ENCODE measurements at places on chromosomes 6 and 20.
A peak's percentile ranks its signal among the peaks of the same experiment; 100 is the strongest.

- H3K27ac ChIP-seq, result no peak overlapping the region
- H3K4me1 ChIP-seq, result peaks cover 41% of the 10 kb centered on the region
- no peaks in the 10 kb centered on the region for H3K27me3 ChIP-seq
- DNase-seq, result no peak
- no peaks in the 10 kb centered on the region for H3K36me3 ChIP-seq
Measured at GRCh38 chr6:158028876-158029275, 47.2 kb downstream of the SYNJ2 start.

GRCh38 chr6:148112851-148113319, 229.8 kb upstream of the SASH1 start:
- no peak overlapping the region for H3K4me3 ChIP-seq
- no peak for DNase-seq
- H3K27me3 ChIP-seq, result no peaks in the 10 kb centered on the region
- H3K4me1 ChIP-seq, result no peaks in the 10 kb centered on the region
- no peak overlapping the region for H3K27ac ChIP-seq

DNA sequence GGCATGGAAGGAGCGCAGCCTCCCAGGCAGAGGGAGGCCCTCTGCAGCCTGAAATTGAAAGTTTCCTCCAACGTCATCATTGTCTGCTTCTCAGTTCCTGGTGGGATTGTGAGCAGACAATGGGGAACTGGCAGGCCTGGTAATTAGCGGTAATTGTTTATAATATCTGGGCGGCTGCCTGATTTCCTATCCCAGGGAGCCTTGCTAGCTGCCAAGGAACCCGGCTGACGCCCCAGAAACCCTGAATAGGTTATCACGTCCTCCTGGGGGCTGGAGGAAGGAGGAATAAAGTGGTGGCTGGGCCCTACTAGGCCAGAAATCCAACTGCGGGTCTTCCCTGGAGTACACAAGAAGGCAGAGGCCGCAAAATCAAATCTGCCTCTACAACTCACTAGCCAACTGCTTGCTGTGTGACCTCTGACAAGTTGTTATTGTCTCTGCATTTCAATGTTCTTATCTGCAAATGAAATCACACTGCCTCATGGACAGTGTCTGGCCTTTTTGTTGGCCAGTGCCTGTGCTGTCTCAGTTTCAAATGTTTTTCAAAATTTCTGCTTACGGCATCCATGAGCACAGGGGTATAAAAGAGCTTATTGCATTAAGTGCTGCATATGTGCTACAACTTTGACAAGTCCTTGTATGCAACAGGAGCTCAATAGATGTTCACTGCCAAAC, 16.9 kb downstream of the KCNK15 start:
- DNase-seq, result no peak
- no peak overlapping the region for H3K4me3 ChIP-seq

DNA sequence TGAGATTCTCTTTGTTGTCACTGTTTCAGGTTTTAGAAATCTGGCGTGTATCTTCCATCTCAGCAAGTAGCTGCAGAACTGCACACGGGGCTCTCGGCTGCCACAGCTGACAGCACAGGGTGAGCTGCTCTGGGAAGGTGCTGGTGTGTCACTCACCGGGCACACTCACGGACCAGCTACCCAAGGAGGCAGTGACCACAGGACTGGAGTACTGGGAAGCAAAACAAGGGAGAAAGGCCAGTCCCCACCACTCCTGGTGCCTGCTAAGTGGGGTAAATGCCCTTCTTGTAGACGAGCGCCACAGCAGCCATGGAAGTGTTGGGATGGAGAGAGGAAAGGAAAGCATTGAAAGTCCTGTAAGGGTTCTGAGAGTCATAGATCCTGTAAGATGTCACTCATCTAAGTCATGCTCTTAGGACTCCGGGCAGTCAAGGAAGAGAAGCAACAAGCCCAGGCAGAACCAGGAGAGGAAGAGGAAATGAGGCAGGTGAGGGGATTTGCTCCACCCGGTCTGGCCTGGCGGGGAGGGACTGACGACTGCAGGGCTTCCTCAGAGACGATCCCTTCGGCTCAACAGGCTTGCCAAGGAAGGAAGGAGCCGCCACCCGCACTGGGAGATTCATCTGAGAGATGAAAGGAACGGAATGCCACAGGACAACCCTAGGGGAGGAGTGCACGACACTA, 48.1 kb downstream of the PRDM1 start:
- H3K36me3 ChIP-seq, result no peaks in the 10 kb centered on the region
- H3K4me3 ChIP-seq, result no peak overlapping the region
- no peak for DNase-seq
- no peaks in the 10 kb centered on the region for H3K4me1 ChIP-seq
- no peaks in the 10 kb centered on the region for H3K27me3 ChIP-seq

DNA sequence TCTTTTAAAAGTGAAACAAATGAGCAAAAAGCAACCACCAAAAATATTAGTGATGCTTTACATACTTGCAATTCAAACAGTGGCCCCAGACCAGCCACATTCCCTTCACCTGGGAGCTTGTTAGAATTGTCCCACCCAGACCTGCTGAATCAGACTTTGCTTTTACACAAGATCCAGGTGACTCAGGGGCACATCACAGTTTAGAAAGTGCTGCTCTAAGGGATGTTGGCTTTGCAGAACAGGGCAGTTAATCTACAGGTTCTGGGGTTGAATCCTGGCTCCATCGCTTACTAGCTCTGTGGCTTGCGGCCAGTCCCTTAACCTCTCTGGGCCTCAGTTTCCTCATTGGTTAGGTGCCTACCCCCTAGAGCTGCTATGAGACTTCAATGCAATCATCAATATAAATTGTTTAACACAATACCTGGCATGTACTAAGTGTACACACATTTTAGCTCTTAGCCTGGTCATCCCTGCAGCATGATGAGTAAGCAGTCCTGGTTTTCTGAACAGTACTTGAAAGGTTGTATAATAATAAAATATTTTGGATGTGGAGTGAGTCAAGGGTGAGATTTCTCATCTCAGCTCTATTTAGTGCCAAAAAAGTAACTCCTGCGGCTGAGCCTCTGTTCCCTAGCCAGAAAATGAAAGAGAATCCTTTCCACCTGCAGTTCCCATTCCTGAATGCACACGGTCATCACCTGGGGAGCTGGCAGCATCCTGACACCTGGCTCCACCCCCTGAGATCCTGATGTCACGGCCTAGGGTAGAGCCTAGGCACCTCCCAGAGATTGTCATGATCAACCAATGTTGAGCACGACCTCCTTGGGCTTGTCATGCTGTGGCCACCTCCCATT, 162.7 kb downstream of the ANKRD60 start:
- DNase-seq, result no peak
- no peak overlapping the region for H3K27ac ChIP-seq
- H3K27me3 ChIP-seq, result no peaks in the 10 kb centered on the region

DNA sequence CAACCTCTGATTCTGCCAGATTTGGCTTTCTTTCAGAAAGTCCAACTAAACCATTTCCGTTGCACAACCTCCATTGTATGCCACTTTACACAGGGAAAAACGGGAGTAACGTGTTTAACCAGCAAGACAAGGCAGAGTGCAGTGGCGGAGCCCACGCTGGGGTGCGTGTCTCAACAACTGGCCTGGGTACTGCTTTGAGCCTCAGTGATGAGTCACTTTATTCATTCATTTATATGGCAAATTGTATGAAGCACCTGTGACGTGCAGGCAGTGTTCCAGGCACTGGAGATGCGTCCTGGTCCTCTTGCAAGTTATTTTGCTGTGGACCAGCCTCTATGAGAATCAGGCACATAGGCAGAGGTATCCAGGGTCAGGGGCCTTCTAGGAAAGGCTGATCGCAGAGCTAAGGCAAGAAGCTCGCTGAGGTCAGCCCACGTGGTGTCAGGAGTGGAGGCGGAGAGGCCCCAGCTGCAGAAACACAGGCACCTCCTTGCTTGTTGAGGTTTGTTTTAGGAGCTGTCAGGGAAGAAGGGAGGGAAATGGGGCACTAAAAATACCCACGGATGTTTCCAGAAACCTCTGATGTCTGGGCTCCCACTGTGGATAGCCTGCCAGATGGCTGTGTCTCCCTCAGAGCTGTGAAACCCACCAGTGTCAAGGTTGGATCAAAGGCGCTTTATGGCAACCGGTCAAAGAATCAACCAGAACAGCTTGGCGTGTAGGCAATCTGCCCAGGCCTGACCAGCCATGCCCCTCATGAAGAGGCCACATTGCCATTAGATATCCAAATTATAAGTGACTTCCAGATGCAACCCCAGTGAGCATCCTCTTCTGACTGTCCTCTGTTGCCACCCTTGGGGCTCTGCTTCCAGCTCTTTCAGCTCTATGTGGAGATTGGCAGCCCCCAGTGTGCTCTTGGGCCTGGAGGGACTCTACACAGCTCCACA, 157.2 kb downstream of the CD83 start:
- H3K27me3 ChIP-seq, result no peaks in the 10 kb centered on the region
- H3K4me1 ChIP-seq, result peaks cover 17% of the 10 kb centered on the region
- no peaks in the 10 kb centered on the region for H3K36me3 ChIP-seq
- no peak overlapping the region for H3K27ac ChIP-seq
- no peak overlapping the region for H3K4me3 ChIP-seq
- DNase-seq, result no peak

GRCh38 chr20:8689337-8689736, 379.6 kb upstream of the PLCB4 start:
- DNase-seq, result no peak
- H3K4me1 ChIP-seq, result no peaks in the 10 kb centered on the region
- no peak overlapping the region for H3K4me3 ChIP-seq
- no peak overlapping the region for H3K27ac ChIP-seq
- H3K36me3 ChIP-seq, result no peaks in the 10 kb centered on the region

- DNase-seq, result no peak
- H3K27me3 ChIP-seq, result no peaks in the 10 kb centered on the region
- H3K4me3 ChIP-seq, result peak within 1 kb of the TSS; percentile 79
- peaks cover 57% of the 10 kb centered on the region for H3K4me1 ChIP-seq
- H3K36me3 ChIP-seq, result no peaks in the 10 kb centered on the region
Measured at GRCh38 chr6:35496841-35497570, at the start of gene TEAD3. Gene TEAD3, minus strand, starts transcription at chr6:35497079.

- H3K4me3 ChIP-seq, result no peak overlapping the region
- H3K27ac ChIP-seq, result no peak overlapping the region
- no peak for DNase-seq
- no peaks in the 10 kb centered on the region for H3K36me3 ChIP-seq
- no peaks in the 10 kb centered on the region for H3K27me3 ChIP-seq
Measured at GRCh38 chr6:11460001-11460668, 77.4 kb upstream of the TMEM170B start.

- H3K4me3 ChIP-seq, result no peak overlapping the region
- no peaks in the 10 kb centered on the region for H3K4me1 ChIP-seq
- no peaks in the 10 kb centered on the region for H3K36me3 ChIP-seq
- H3K27ac ChIP-seq, result no peak overlapping the region
- no peaks in the 10 kb centered on the region for H3K27me3 ChIP-seq
Measured at GRCh38 chr6:151181706-151182363, 57.9 kb upstream of the AKAP12 start.

DNA sequence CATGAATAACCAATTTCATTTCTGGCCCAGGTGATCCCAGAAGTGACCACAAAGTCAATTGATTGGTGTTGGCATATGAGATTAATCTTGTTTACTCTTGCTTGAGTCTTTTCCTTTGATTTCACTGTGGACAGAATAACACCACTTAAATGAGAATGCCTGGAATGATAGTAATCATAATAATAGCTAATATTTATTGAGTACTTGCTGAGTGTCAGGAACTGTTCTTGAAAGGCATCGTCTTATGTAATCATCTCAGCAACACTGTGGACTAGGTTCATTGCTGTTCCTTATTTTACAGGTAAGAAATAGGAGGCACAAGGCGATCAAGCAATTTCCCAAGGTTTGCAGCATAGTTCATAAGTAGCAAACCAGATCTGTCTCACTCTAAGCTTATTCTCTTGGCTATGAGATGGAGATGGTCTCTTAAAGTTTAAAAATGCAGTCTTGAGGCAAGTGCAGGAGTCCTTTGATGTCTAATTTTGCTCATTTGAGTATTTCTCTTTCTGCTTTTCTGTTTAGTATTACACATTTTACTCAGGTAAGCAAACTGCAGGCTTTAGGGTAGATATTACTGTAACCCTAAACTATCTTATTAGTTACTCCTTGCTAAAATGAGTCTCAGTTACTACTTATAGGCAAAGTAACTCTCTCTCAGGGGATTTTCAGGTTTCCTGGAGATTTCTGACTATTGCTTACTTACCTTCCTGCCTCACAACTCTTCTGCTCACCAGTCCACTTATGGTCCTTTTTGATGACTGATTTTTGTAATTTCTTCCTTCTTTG, 6.3 kb downstream of the ADGRG6 start:
- H3K4me1 ChIP-seq, result no peaks in the 10 kb centered on the region
- H3K27ac ChIP-seq, result no peak overlapping the region
- H3K36me3 ChIP-seq, result no peaks in the 10 kb centered on the region
- H3K4me3 ChIP-seq, result no peak overlapping the region
- no peaks in the 10 kb centered on the region for H3K27me3 ChIP-seq

GRCh38 chr6:131758920-131759319, 48.1 kb upstream of the CTAGE9 start:
- no peak for DNase-seq
- no peaks in the 10 kb centered on the region for H3K36me3 ChIP-seq
- no peak overlapping the region for H3K4me3 ChIP-seq
- H3K27ac ChIP-seq, result no peak overlapping the region
- no peaks in the 10 kb centered on the region for H3K27me3 ChIP-seq

DNA sequence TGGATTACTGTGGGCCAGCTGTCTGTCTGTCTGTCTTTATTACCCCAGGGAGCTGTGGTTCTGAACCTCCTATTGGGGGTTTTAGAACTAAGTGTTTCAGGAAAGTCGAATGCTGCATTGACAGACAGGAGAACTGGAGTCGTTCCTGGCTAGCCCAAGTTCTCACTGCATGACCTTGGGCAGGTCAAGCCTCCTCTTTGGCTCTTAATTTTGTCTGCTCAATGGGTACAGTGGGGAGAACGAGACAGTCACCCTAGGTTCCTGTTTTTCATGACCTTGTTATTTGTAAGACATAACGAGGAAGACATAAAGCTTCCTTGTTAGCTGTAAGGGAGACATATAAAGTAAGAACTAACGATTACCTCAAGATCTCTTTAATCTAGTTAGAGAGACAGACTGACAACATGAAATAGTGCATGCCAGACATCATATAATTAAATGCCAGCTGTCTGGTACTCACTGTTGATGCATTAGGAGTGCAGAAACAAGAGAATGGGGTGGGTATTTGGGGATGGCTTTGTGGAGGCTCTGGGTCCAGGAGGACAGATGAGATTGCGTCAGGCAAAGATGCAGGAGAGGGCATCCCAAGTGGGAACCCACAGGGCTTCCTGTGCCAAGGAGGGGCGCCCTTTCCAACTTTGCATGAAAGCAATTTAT, 3.7 kb upstream of the CCDC167 start:
- peaks cover 5% of the 10 kb centered on the region for H3K4me1 ChIP-seq
- no peak for DNase-seq
- no peaks in the 10 kb centered on the region for H3K27me3 ChIP-seq
- H3K4me3 ChIP-seq, result no peak overlapping the region
- H3K36me3 ChIP-seq, result no peaks in the 10 kb centered on the region
- H3K27ac ChIP-seq, result no peak overlapping the region
